Umbilical cord (tissue), 2 donors: ENCODE measurements at places on chromosomes 3 and 15. TPM values are rescaled to one million over a fixed set of nuclear protein-coding genes. Genes with fewer than 3 reads are reported as not detected.
A peak's percentile ranks its signal among the peaks of the same experiment; 100 is the strongest.

DNA sequence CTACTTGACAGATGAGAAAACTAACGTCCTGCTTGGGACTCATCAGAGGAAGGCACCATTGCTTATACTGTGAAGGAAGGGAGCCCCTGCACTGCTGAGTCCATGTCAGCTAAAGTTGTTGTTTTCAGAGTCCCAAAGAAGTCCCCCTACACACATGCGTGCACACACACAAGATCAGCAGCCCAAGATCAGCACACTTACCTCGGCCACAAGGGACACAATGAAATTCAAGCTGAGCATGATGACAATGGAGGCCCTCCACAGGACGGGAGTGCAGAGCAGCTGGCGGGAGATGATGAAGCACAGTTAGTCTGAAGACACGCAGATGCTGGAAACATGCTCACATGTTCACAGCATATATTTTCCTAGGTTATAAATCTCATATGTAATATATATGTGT, 28.6 kb upstream of the ATP13A5 start:
- no peak for DNase-seq

Gene SERINC4
- total RNA-seq, result not detected

- no peak for DNase-seq
Measured at GRCh38 chr15:49979705-49980382, 139.2 kb downstream of the ATP8B4 start.

Gene KLHDC8B
- 30.8 TPM for total RNA-seq

Gene UROC1
- total RNA-seq, result 0.48 TPM

GRCh38 chr15:33852570-33852969, 115.7 kb upstream of the CHRM5 start:
- DNase-seq, result peak; percentile 48

DNA sequence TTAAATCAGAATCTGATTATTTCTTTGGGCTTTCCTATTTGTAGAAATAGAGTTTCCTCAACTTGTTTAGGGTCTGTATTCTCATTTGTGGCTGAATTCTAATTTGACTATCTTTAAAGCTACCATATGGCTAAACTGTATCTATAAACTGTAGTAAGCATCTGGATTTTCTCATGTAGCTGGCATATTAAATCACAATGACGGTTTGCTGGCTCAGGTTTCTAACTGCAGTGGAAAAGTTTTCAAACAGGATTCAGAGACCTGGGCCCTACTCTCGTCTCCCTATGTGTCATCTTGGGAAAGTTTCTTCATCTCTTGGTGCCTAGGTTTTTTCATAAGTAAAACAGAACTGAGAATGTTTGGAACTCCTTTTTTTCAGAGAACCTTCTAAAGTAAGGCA, 68.3 kb downstream of the GALK2 start:
- peak; percentile 93 for DNase-seq

Gene TMC3
- total RNA-seq, result 0.48 TPM

- DNase-seq, result no peak
Measured at GRCh38 chr15:80887148-80887547, 102.5 kb downstream of the MESD start.

DNA sequence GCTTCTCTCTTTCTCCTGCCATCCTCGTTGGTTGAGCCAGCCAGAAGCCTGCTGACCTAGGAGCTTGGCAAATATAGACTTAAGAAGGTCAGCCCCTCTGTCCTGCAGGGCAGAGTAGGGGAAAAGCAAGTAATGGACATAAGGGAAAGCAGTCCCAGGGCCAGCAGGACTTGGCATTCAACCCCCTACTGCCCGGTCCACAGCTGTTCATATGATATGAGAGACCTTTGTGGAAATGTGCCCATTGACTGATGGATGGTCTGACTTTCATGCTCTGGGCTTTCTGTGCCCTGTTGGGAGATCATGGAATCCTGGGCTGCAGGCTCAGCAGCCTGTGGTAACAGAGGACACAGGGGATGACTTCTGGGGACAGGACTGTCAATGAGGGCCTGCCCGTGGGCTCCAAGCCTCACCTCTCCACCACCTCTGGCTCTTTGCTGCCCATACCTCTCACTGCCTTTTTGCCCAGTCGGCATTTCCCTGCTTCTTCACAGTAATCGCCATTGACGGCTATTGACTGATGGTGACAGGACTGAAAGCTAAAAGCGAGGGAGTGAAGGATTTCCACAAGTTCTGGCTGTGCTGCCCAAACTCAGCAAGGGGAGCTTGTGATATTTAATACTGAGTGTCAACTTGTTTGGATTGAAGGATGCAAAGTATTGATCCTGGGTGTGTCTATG, 60.0 kb upstream of the NMNAT3 start:
- no peak for DNase-seq

Gene ATP13A4
- 16.6 TPM for total RNA-seq

Gene CLDN18
- total RNA-seq, result 0.96 TPM

Gene IL20RB
- 2.9 TPM for total RNA-seq

Gene COX17
- 25.8 TPM for total RNA-seq

DNA sequence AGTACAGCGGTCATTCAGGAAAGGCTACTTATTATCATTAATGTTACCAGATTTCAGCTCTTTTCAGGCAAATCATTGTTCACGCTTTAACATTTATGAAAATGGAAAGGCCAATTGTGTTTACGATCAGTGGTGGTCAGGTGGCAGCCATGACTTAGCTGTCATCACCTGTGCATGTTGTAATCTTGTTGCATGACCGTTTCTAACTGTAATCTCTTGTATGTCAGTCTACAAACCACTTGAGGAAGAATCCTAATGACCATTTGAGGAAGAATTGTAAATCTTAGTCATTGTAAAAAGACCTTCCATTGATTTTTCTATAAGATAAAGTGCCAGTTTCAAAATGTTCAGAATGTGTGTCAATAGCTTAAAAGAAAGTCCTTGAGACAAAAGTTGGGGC, 100.4 kb downstream of the SERPINI1 start:
- DNase-seq, result no peak

DNA sequence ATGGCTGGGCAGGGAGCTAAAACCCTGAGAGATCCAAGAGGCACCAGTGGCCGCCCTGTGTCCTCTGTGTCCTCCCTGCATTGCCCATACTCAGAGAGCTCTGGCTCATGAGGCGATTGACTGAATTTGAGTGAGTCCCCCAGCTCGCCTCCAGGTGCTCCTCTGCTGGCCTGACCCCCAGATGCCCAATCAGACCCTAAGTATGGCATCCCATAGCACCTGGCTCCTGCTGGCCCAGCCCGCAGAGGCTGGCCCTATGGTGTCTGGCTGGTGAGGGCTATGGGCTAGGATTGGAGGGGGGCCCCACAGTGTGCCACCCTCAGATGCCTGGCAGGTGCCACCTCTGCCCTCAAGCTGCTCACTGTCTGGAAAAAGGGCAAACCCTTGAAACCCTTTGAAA, 1.6 kb upstream of the TKT start:
- DNase-seq, result no peak

DNA sequence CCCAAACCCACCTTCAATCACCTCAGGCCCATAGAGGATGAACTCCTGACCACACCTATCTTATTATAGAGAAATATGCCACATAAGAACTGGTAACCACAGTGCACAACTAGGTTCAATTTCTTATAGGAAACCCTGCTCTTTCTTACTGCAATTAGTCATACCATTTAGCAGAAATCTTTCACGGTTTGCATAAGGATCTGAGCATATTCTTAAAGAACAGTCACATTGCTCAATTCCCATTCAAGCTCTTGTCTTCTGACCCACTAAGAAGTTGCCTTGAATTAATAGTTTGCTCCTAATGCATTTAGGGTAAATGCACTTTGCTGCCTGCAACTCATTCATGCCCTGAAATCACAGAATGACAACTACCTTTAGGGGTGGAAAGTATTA, 9.2 kb downstream of the ERC2 start:
- DNase-seq, result no peak

DNA sequence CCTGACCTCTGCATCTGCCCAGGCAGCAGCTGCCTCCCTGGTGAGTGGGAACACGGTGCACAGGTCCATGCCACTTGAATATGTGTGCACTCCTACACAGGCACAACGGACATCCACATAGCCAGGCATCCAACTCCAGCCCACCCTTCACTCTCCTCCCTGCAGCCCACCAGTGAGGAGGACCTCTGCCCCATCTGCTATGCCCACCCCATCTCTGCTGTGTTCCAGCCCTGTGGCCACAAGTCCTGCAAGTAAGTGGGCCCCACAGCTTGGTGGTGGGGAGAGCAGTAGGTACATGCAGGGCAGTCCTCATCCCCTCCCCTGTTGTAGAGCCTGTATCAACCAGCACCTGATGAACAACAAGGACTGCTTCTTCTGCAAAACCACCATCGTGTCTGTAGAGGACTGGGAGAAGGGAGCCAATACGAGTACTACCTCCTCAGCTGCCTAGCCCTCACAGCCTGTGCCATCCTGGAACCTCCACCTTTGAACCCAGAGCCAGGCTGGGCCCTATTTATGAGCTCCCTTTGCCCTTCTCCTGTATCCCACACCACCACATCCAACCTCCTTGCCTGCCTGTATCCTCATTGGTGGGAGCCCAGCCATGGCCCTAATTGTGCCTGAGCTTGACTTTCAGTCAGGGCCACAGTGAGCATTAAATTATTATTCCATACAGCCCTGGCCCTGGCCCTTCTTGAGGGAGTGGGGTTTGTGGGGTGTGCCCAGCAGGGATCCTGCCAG, 1.5 kb upstream of the AMIGO3 start:
- no peak for DNase-seq

DNA sequence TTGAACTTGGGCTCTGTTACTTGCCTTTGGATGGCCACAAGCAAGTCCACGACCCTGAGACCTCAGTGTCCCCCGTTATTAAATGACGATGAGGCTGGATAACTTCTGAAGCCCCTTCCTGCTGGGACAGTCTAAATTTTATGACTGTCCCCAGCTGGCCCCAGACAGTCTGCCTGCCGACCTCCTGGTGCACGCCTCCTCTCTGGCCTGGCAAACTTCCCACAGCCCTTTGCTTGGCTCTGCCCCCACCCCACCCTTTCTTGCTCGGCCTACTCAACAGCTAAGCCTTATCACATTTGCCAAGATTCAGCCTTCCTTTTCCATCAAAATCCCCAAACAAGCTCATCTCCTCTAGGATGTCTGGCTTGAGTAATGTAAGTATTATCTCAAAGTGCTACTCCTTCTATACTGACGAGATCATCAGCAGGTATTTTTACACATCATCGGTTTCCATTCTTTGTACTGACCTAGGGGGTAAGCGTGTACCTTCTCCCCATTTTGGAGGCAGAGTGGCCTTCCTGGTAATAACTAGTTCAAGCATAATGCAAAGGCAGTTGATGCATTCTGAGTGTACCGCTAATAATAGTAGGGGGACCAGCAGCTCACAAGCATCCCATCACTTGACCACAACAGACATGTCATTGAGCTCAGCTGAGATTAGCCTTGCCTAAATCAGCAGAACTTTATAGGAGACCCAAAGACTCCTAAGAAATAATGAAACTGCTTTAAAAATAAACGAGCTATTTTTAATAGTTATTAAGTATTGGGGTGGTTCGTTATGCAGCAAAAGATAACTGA, 120.8 kb upstream of the HACD2 start:
- DNase-seq, result peak; percentile 65

GRCh38 chr3:38152609-38153008, 12.7 kb upstream of the OXSR1 start:
- DNase-seq, result no peak

DNA sequence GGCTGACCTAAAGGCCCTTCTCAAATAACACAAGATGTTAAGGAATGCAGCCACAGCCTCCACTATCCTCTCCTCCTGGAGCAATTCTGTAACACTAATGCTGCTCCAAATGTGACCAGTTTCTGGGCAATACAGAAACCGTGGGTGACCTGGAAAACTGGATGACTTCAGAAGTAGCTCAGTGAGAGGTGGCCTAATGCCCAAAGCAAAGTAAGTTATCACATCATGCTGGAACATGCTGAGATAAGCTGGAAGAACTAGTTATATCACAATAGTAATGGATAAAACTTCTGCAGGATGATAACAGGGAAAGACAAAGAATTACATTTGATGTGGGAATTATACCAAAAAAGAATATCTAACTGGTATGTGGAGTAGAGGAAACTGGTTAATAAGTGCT, 72.0 kb downstream of the DHX30 start:
- peak; percentile 36 for DNase-seq

GRCh38 chr3:151772825-151773480, 39.2 kb downstream of the AADACL2 start:
- no peak for DNase-seq

Gene GPR149
- 1.7 TPM for total RNA-seq

Gene ITGA11
- 84.5 TPM for total RNA-seq

Gene CCDC174
- total RNA-seq, result 14.2 TPM

DNA sequence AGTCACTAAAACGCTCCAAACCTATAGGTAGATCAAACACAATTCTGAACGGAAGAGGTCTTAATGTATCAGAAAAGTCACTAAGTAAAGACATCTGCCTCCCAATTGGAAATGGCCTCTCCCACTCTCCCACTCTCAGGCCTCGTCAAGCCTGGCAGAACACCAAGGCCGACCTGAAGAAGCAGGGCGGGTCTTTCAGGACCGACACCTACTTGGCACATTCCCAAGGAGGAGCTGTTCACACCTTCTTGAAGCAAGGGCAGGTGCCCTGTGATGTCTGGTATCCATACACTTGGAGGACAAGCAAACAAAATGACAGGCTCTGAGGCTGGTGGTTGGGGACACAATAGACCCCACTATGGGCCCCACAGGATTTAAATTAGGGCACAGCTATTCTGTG, 30.0 kb downstream of the XXYLT1 start:
- no peak for DNase-seq

- DNase-seq, result no peak
Measured at GRCh38 chr3:179363332-179363731, 15.8 kb downstream of the MFN1 start.

DNA sequence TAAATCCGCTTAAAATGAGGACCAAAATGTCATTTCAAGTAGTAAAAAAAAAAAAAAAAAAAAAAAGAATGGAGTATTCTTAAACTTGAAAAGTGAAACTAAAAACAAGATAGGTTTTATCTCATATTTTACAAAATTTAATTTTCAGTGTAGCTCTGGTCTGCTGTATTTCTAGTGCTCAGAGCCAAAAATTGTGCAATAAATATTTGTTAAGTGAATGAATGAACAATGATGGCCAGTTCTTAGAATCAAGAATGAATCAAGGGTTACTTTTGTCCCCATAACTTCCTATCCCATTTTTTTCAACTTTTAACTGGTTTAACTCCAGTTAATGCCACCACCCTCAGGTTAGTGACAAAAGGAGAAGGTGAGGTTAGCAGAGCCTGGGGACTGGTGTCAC, 214.4 kb downstream of the ABHD5 start:
- DNase-seq, result no peak

Gene IGSF11
- 7.7 TPM for total RNA-seq

Gene PPARG
- total RNA-seq, result 2.9 TPM

GRCh38 chr3:100209948-100210771, 50.6 kb upstream of the TBC1D23 start:
- DNase-seq, result no peak

GRCh38 chr15:55868707-55869106, 124.7 kb downstream of the NEDD4 start:
- DNase-seq, result no peak

DNA sequence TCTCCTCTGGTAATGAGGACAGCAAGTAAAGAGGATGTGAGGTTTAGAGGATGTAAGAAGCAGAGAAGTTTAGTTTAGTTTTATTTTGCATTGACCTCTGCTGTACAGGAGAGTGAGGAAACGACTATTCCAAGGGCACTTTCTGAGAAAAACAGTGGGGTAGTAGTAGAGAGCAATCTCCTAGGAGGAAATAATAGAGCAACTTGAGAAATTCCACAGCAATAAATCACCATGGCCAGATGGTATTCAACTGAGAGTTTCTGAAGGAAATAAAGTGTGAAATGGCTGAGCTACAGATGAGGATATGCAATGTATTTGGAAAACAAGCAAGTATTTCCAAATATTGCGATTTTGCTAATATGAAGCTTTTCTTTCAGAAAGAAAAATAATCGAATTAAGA, 118.9 kb downstream of the DPH6 start:
- DNase-seq, result no peak

Gene SLC22A13
- total RNA-seq, result 0.48 TPM
